ENCODE measurements at places on chromosomes 7 and 10. TPM values are rescaled to one million over a fixed set of nuclear protein-coding genes. Genes with fewer than 3 reads are reported as not detected.

DNA sequence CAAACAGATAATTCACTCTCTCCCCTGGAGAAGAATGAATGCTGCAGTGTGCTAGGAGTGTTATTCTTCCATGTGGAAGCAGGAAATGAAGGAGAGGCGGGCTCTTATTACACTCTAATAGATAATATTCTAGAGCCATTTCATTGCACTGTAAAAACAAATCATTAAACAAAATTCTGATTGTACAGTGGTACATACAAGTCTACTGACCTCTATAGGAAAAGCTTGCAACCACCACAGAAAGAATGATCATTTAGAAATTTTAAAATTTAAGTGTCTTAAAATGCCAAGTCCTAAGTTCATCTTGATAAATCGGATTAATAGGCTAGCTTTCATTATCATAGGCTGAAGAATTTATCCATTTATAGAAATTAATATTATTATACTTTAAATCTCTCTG, 960.3 kb upstream of the LRRN3 start:
- no peak overlapping the region for H3K27ac ChIP-seq
- no peak overlapping the region for H3K4me3 ChIP-seq
- H3K4me1 ChIP-seq = peaks cover 8% of the 10 kb centered on the region
- H3K27me3 ChIP-seq = no peaks in the 10 kb centered on the region
- H3K36me3 ChIP-seq = no peaks in the 10 kb centered on the region

The PTF1A gene
- not detected for total RNA-seq

DNA sequence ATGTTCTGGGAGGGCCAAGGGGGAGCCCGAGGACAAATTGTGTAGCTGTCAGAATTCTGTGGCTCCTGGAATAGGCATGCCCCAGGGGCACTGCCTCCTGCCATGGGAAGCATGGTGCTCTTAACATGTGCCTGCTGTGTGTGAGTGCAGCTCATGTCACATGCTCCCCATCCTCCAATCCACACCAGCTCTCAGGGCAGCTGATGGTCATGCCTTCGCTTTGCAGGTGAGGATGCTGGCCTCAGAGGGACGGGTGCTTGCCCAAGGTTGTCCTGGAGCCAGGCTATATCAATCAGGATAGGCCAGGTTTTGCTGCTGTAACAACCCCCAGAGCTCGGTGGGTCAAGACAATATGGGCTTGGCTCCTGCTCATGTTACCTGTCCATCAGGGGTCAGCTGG, 303.4 kb downstream of the RPS24 start:
- no peak overlapping the region for H3K27ac ChIP-seq
- DNase-seq = no peak
- peaks cover 4% of the 10 kb centered on the region for H3K27me3 ChIP-seq
- no peaks in the 10 kb centered on the region for H3K36me3 ChIP-seq
- peaks cover 12% of the 10 kb centered on the region for H3K4me1 ChIP-seq

DNA sequence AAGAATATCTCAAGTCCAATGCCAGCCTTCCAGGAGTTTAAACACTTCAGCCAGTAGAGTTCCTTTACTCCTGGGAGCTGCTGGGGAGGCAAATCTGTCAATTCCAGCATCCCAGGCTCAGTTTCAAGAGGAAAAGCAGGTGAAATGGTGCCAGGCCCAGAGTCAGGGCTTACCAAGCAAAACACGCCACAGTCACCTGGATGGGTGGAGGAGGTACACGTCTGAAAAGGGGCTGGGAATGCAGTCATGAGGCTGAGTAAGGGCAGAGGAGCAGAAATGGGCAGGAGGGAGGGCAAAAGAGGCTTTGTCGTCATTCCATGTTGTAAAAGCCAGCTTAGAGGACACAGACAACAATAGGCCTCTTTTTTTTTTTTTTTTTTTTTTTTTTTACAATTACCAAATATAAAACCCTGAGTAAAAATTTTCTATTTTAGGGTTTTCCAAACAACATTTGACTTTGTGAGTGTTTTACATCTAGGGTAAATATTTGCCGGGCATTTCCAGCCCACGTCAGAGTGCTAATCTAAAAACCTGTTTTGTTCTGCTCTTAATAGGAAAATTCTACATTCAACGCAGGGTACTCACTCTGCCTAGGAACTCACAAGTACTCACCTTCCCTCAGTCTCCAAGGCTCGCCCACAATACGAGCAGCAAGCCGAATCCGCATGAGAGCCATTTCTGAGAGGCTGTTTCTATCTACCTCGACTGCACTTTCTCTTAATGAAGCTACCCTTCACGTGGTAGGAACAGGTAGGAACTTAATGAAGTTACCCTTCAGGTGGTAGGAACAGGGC, 21.2 kb downstream of the GFRA1 start:
- no peaks in the 10 kb centered on the region for H3K27me3 ChIP-seq
- peaks cover 2% of the 10 kb centered on the region for H3K36me3 ChIP-seq
- no peak overlapping the region for H3K4me3 ChIP-seq
- H3K4me1 ChIP-seq = peaks cover 40% of the 10 kb centered on the region
- H3K27ac ChIP-seq = no peak overlapping the region

GRCh38 chr7:27025270-27025669, 70.5 kb downstream of the HOXA1 start:
- no peak overlapping the region for H3K4me3 ChIP-seq
- DNase-seq = no peak
- H3K27ac ChIP-seq = no peak overlapping the region
- H3K4me1 ChIP-seq = no peaks in the 10 kb centered on the region
- peaks cover 35% of the 10 kb centered on the region for H3K27me3 ChIP-seq

- no peak overlapping the region for H3K27ac ChIP-seq
- peaks cover 1% of the 10 kb centered on the region for H3K36me3 ChIP-seq
- H3K4me1 ChIP-seq = peaks cover 3% of the 10 kb centered on the region
- H3K27me3 ChIP-seq = peaks cover 11% of the 10 kb centered on the region
Observed at GRCh38 chr7:28390426-28390825, 21.9 kb upstream of the CREB5 start.

DNA sequence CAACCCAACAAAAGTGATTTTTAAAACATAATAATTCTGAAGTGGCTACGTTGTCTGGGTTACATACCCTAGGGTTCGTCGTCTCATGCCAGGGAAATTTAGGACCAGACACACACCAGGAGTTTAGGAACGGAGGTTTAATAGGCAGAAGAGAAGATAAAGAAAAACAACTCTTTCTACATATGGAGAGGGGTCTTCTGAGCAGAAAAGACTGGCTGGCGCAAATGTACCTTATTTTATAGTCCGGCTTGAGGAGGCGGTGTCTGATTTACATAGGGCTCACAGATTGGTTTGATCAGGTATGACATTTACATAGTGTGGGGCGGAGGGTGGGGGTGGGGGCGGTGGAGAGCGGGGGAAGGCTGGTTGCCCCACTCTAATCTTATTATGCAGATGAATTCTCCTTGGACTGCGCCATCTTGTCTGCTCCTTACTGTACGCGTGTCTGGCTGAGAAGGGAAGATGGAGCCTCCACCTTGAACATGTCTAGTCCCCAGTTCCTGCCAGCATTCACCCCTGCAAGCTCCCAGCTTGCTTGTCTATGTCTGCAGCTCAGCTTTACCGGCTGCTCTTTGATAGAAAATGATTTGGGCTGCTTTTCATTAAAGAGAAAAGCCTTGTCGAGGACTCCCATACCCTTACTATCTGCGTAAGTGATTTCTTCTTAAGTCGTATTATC, 98.7 kb downstream of the RALA start:
- H3K4me3 ChIP-seq = no peak overlapping the region
- no peak overlapping the region for H3K27ac ChIP-seq
- H3K4me1 ChIP-seq = no peaks in the 10 kb centered on the region
- no peaks in the 10 kb centered on the region for H3K27me3 ChIP-seq
- DNase-seq = no peak
- no peaks in the 10 kb centered on the region for H3K36me3 ChIP-seq
